ENCODE measurements at places on chromosomes 2 and 18.

DNA sequence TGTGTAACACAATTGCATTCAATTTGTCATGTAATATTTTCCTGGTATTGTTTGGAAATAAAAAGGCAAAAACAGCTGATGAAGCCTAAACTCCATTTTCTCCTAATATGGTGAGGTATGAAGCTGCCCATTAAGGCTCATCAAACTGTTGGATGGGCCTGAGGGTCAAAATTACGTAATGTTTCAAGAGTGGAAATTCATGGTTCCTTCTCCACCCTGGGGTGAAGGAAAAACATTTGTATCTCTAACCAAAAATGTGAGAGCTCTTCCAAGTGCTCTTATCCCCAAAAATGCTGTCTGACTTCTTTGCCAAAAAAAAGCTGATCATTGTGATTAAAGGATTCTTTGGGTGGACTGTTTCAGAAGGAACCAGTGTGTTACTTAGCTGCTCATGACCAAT is 91.8 kb downstream of the ARHGAP28 start:
- DNase-seq, result no peak

DNA sequence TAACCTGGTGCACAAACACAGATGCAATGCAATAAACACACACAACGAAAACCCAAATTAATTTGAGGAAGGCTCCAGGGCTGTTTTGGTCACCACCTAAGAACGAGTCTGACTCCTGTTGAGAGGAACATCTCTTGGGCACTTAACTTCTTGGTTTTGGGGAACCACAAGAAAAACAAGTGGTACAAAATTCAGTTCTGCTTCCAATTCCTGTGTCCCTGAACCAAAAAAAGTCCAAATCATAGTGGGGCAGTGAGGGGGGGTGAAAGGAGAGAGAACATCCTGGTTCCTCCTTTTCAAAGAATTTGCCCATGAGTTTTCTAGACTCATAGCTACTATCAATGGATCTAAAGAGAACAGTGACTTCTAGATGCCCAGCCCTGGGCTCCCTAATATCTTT is 143.6 kb downstream of the COL4A4 start:
- no peak for DNase-seq

- DNase-seq, result no peak
Measured at GRCh38 chr18:76461148-76461547, 33.9 kb downstream of the ZNF516 start.

GRCh38 chr18:56152551-56153310 is 485.7 kb downstream of the TXNL1 start:
- no peak for DNase-seq

GRCh38 chr2:64779117-64779690 is 125.5 kb upstream of the SERTAD2 start:
- DNase-seq, result no peak

DNA sequence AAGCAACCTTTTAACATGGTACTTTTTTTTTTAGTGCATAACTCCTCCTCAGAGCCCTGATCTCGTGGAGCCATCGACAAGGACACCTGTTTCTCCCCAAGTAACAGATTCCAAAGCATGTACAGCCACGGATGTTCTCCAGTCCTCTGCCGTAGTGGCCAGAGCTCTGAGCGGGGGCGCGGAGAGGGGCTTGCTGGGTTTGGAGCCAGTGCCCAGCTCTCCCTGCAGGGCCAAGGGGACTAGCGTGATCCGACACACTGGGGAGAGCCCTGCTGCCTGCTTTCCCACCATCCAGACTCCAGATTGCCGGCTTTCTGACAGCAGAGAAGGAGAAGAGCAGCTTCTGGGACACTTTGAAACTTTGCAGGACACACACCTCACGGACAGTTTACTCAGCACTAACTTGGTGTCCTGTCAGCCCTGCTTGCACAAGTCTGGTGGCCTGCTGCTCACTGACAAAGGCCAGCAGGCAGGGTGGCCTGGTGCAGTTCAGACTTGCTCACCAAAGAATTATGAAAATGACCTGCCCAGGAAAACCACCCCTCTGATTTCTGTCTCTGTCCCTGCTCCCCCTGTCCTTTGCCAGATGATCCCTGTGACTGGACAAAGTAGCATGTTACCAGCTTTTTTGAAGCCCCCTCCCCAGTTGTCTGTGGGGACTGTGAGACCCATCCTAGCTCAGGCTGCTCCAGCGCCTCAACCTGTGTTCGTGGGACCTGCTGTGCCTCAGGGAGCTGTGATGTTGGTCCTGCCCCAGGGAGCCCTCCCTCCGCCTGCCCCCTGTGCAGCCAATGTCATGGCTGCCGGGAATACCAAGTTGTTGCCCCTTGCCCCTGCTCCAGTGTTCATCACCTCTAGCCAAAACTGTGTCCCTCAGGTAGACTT is 4.5 kb downstream of the KLF11 start:
- DNase-seq, result no peak

GRCh38 chr2:128438091-128438490 is 119.4 kb upstream of the HS6ST1 start:
- DNase-seq, result no peak

Data from stimulated activated naive CD4-positive, alpha-beta T cell treated with Interleukin-2 at 50 U/mL for 16 hours (primary cell).